ENCODE measurements at places on chromosomes 13 and 19. TPM values are rescaled to one million over a fixed set of nuclear protein-coding genes. Genes with fewer than 3 reads are reported as not detected.

- H3K27me3 ChIP-seq, result peaks cover 3% of the 10 kb centered on the region
- no peak overlapping the region for H3K27ac ChIP-seq
- peaks cover 30% of the 10 kb centered on the region for H3K4me1 ChIP-seq
- H3K36me3 ChIP-seq, result no peaks in the 10 kb centered on the region
- no peak for DNase-seq
Measured at GRCh38 chr19:7811989-7812388, 18.0 kb upstream of the EVI5L start.

DNA sequence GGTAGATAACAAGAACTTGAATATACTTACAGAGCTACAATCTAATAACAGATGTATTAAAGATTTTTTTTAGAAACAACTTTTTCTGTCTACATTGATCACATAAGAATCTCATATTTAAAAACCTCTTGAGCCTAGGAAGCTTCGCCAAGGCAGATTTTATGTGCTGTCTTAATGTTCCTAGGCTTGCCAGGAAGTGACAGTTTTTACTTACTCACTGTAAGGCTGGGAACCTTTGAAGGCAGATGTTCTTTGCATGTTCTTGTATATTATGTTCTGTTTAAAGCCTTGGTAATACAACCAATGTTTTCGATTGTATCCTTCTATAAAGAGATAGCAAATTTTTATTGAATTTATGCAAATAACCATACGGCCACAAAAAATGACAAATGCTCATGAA is 492.7 kb downstream of the GPC5 start:
- no peaks in the 10 kb centered on the region for H3K36me3 ChIP-seq
- H3K27ac ChIP-seq, result no peak overlapping the region
- H3K27me3 ChIP-seq, result no peaks in the 10 kb centered on the region
- H3K4me3 ChIP-seq, result no peak overlapping the region
- no peak for DNase-seq

DNA sequence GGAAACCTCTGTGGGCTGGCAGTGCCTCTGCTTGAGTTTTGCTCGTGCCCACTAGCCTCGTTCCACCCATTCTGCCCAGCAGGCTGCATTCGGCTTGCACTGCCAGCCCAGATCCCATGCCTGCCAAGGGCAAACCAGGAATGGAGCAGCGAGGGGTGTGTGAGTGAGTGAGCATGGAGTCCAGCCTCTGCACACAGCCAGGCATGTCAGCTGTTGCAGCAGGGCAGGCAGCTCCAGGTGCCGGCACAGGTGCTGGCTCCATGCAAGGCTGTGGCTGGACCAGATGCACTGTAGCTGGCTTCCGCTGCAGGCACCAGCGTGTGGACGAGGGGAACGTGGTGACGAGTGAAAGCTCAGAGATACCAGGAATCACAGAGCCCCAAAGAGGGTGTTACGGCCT is 64.5 kb downstream of the SPATA13 start:
- no peaks in the 10 kb centered on the region for H3K36me3 ChIP-seq
- peaks cover 24% of the 10 kb centered on the region for H3K4me1 ChIP-seq
- no peak for DNase-seq

RUBCNL gene
- total RNA-seq, result 0.69 TPM

COL4A1 gene
- 0.16 TPM for total RNA-seq

DNA sequence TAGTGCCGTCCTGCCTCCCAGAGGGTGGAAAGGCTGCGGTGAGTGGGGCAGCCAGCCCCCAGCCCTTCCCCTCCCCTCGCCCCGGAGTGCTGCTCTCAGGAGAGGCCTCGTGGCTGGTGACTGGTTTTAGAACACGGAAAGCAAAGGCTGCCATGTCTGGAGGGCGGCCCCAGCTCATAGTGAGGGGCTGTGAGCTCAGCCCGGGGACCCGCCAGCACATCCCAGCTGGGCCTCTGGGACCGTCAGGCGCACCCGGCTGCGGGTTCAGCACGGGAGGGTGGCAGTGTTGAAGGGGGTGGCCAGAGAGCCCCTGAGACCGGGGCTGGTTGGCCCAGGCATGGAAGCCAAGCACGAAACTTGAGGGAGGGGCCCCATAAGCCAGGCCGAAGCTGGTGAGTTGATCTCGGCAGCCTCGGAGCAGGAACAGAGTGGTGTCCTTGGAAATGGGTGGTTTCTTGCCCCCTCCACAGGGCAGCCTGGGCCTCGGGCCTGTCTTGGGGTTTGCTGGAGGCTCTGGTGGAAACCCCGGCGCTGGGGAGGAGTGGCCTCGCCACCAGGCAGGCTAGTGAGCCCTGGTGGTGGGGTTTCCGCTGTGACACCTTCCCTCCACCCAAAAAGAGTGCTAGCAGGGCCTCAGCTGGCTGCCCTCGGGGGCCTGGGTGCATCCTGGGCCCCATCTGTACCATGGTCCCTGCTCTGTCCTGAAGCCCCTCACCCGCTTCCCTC is 157.7 kb downstream of the KDM4B start:
- H3K4me1 ChIP-seq, result peaks cover 35% of the 10 kb centered on the region
- H3K4me3 ChIP-seq, result no peak overlapping the region
- no peak for DNase-seq

- peaks cover 19% of the 10 kb centered on the region for H3K4me1 ChIP-seq
- no peaks in the 10 kb centered on the region for H3K27me3 ChIP-seq
- H3K36me3 ChIP-seq, result no peaks in the 10 kb centered on the region
- H3K27ac ChIP-seq, result no peak overlapping the region
- DNase-seq, result no peak
- no peak overlapping the region for H3K4me3 ChIP-seq
Measured at GRCh38 chr13:110337247-110337646, 30.2 kb downstream of the COL4A2 start.

DNA sequence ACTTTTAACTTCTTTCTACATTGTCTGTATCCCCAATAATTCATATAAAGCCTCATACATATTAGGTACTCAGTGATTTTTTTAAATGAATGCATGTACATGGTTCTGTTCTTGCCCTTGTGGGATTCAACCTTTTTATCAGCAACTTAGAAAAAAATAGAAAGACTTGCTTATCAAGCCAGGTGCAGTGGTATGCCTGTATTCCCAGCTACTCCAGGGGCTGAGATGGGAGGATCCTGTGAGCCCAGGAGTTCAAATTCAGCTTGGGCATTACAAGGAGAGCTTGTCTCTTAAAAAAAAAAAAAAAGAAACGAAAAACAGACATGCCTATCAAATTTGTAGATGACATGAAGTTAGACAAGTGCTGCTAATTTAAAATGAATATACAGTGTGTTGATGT is 54.2 kb upstream of the MYCBP2 start:
- H3K27me3 ChIP-seq, result no peaks in the 10 kb centered on the region
- H3K4me3 ChIP-seq, result no peak overlapping the region
- DNase-seq, result no peak
- no peaks in the 10 kb centered on the region for H3K4me1 ChIP-seq

GRCh38 chr13:105625691-105626090 is 909.8 kb downstream of the EFNB2 start:
- H3K4me3 ChIP-seq, result no peak overlapping the region
- no peaks in the 10 kb centered on the region for H3K27me3 ChIP-seq
- DNase-seq, result no peak
- no peaks in the 10 kb centered on the region for H3K36me3 ChIP-seq
- no peaks in the 10 kb centered on the region for H3K4me1 ChIP-seq
- H3K27ac ChIP-seq, result no peak overlapping the region

DNA sequence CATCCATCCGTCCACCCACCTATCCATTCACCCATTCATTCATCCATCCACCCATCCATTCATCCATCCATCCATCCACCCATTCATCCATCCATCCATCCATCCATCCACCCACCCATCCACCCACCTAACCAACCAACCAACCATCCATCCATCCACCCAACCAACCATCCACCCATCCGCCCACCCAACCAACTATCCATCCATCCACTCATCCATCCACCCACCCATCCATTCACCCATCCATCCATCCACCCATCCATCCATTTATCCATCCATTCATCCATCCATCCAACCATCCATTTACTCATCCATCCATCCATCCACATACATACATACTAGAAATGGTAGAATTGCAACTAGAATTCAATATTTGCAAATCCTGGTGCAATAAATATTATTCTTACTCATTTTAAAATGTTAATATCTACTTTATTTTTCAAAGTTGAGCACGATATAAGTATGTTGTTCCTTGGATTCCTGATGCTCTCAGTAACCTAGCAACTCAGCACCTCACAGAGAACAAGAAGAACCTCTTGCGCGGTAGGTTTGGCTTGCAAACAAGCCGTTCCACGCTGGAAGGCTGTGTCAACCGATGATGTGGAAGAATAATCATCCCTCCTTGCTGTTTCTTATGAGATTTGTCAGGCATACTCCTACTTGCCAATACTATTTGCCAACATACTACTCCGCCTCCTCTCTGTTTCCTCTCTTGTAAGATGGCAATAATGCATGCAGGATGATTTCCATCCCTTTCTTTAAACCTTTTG is 111.7 kb downstream of the GNG7 start:
- H3K27ac ChIP-seq, result no peak overlapping the region
- no peaks in the 10 kb centered on the region for H3K36me3 ChIP-seq
- no peak overlapping the region for H3K4me3 ChIP-seq
- H3K4me1 ChIP-seq, result no peaks in the 10 kb centered on the region
- no peaks in the 10 kb centered on the region for H3K27me3 ChIP-seq

- H3K36me3 ChIP-seq, result peaks cover 73% of the 10 kb centered on the region
- DNase-seq, result no peak
- no peaks in the 10 kb centered on the region for H3K4me1 ChIP-seq
- no peak overlapping the region for H3K4me3 ChIP-seq
- H3K27ac ChIP-seq, result no peak overlapping the region
- H3K27me3 ChIP-seq, result no peaks in the 10 kb centered on the region
Measured at GRCh38 chr13:46773541-46773940, 23.4 kb downstream of the ESD start.

RHPN2 gene
- 0.08 TPM for total RNA-seq

DNA sequence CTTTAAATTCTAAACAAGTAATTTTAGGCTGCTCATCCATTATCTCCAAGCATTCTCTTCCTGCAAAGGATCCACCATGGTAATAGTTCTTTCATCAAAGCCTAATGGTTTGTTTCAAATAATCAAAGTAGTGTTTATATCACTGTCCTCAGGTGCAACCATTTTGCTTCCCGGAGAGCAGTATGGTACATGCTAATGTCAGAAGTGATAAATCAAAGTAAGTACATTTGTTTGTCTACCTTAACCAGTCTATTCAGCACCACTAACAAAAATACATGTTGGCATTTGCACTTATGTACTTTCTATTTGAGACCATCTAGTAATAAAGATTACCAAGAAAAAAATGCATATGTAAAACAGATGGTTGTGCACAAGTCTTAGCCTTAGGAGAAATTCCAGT is 37.5 kb downstream of the DACH1 start:
- H3K27me3 ChIP-seq, result no peaks in the 10 kb centered on the region
- no peak for DNase-seq
- H3K36me3 ChIP-seq, result no peaks in the 10 kb centered on the region
- H3K4me1 ChIP-seq, result no peaks in the 10 kb centered on the region
- H3K27ac ChIP-seq, result no peak overlapping the region

DNA sequence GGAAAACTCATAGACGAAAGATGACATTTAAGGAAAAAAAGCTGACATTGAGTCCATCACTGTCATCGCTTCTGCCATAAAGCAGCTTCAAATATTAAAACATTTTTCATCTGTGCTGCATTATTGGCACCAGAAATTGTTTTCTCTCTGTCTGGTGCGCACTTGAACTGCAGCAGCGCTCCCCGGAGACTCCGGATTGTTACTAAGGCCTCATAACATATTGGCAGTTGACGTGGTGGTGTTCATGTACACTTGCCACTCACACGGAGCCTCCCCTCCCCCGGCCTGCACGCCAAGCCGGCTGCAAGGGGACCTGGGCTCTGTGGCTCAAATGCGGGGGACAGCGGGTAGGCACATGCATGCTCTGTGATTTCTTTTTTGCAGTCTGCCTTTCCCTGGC is 203.2 kb downstream of the TSHZ3 start:
- no peak overlapping the region for H3K27ac ChIP-seq
- H3K27me3 ChIP-seq, result no peaks in the 10 kb centered on the region
- no peaks in the 10 kb centered on the region for H3K4me1 ChIP-seq
- DNase-seq, result no peak
- no peak overlapping the region for H3K4me3 ChIP-seq

GRCh38 chr19:51571599-51571998 is 516 bp downstream of the ZNF175 start:
- DNase-seq, result no peak
- H3K27me3 ChIP-seq, result no peaks in the 10 kb centered on the region
- peak overlapping the region; percentile 76 for H3K4me3 ChIP-seq

IZUMO2 gene
- total RNA-seq, result not detected

DNA sequence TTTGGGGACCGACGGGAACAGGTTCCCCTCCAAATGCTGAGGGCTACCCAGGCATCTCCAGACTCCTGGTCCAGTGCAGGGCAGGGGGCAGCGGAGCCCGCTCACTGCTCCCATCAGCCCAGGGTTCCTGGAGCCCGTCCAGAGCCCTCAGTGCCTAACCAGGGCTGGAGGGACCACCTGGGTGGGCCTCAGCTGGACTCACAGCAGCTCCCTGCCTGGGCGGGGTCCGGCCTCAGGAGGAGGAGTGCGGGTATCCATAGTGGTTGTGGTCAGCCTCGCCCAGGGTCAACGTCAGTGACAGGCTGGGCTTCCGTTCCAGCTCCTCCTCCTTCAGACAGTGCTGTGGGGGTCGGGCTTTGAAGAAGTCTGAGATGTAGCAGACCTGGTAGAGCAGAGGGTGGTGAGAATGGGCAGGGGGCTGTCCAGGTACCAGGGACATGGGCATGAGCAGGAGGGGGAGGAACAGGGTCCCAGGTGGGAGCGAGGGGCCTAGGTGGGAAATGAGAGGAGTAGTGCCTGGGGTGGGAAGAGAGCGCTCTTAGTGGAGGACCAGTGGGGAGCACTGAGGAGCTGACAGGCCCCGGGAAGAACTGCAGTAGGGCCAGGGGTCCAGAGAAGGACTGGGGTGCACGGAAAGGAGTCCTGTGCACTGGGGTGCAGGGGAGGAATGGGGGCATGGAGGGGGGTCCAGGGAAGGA is 9.9 kb downstream of the PLPP2 start:
- H3K27me3 ChIP-seq, result peaks cover 23% of the 10 kb centered on the region
- H3K4me3 ChIP-seq, result no peak overlapping the region
- H3K27ac ChIP-seq, result no peak overlapping the region
- DNase-seq, result no peak

DNA sequence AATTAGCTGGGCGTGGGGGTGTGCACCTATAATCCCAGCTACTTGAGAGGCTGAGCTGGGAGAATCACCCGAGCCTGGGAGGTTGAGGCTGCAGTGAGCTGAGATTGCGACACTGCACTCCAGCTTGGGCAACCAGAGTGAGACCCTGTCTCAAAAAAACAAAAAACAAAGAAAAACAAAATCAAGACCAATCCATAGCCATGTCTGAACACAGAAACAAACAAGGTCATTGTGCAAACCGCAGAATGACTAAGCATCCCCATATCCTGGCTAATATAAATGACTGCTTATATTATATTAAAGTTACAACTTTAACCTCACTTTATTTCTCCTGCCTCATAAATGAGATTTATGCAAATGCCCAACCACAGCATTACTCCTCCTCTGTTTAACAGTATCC is 2.3 kb upstream of the LYPD3 start:
- DNase-seq, result no peak
- no peaks in the 10 kb centered on the region for H3K36me3 ChIP-seq
- H3K4me3 ChIP-seq, result no peak overlapping the region
- peak overlapping the region; percentile 84 for H3K27ac ChIP-seq
- no peaks in the 10 kb centered on the region for H3K27me3 ChIP-seq

SBNO2 gene
- 137 TPM for total RNA-seq
